Aorta (tissue), 5 donors: ENCODE measurements at places on chromosomes 11 and 22.

DNA sequence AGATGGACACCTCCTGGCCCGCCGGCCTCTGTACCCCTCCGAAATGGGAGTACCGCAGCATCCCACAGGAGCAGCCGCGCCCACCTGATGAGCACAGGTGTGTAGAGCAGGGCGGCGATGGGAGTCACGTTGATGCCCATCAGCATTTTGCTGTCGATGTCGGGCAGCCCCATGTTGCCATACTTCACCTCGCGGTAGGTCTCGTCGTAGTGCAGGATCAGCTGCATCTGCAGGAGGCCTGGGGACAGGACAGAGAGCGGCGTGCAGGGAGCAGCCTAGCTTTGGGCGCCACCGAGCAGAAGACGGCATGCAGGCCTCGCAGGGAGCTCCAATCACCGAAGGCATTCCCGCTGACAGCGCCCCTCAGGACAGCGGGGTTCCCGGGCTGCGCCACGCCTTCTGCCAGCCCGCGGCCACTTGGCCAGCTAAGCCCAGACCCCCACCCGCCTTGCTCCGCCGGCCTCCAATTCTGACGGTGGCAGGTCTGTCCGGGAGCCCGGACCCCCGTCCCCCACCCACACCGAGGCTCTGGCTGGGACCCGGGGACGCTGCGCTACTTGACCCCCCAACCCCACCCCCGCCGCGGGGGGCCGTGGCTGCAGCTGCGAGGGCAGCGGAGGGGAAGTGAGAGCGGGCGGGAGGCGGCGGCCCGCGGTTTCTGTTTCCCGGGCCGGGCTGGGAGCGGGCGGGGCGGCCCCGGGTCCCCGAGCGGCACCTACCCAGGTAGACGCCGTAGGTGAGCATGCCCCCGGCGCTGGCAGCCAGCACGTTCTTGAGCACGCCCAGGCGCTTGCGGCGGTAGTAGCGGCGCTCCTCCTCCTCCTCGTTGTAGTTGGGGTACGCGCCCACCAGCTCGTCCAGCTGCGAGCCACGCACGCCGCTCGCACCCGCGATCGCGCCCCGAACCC lies 705 bp downstream of the UNC93B1 start:
- peak; percentile 67 for DNase-seq

- no peak for DNase-seq
Measured at GRCh38 chr11:92663539-92663938, 305.9 kb upstream of the MTNR1B start.

DNA sequence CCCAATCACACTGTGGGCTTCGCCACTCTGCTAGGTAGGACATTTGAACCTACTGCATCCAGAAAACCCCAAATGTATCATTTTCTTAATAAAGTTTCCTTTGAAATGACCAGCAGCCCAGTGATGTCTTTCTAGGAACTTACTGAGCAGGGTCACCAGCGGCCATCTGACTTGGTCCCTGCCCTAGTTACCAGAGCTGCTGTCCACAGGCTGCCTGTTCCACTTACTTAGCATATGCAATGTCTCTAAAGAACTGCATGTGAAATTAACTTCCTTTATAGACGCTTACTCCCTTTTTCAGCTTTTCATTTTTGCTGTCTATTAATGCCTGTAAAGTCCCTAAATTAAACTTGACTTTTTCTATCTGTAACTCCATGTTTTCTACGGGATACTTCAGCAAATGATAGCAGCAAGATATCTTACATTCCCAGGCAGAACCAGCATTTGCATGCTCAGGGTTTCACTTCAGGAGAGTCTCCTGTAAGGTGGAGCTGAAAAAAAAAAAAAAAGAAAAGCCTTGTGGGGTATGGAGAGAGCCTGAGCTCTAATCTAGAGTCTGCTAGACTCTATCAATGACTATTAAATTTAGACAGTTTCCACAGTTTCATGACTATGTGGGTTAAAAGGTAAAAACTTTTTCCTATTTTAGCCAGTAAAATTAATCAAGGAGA lies 125.0 kb downstream of the FAT3 start:
- no peak for DNase-seq

- no peak for DNase-seq
Measured at GRCh38 chr11:235180-235579, 962 bp downstream of the SIRT3 start.

DNA sequence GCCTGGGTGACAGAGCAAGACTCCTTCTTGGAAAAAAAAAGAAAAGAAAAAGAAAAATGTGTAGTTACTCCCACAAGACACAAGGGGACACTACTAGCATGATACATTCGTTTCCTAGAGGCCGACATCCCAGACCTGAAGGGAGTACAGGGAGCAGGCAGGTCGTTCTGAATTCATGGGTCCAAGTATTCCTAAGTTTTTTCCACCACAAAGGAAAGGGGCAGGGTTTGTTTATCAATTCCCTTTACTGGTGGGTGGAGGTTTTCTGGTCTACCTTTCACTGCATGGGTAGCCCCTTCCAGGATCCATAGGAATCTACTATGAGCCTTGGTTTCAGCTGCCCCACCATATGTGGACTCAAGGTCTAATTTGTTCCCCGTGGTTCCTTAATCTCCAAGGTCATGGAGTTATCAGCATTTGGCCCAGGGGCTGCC lies 11.8 kb downstream of the TIGD3 start:
- no peak for DNase-seq

GRCh38 chr11:95592471-95592870 lies 197.1 kb downstream of the FAM76B start:
- no peak for DNase-seq

DNA sequence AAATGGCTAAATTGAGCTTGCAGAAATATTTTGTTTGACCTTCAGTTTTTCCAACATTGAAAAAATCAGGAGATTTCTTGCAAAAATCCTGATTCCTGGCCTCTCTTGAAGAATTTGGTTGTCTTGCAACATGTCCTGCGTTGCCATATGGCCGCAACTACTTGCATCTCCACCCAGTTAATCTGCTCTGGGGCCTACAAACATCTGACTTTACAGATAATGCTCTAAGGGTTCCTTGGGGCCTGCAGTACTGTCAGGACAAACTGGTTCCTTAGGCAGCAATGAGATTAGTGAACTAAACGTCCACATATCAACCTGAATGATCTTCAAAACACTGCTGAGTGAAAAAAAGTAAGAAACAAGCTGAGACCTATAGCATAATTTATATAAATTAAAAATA lies 36.6 kb upstream of the FEZ1 start:
- no peak for DNase-seq

- DNase-seq: no peak
Measured at GRCh38 chr22:25563761-25564319, 635 bp upstream of the GRK3 start.

DNA sequence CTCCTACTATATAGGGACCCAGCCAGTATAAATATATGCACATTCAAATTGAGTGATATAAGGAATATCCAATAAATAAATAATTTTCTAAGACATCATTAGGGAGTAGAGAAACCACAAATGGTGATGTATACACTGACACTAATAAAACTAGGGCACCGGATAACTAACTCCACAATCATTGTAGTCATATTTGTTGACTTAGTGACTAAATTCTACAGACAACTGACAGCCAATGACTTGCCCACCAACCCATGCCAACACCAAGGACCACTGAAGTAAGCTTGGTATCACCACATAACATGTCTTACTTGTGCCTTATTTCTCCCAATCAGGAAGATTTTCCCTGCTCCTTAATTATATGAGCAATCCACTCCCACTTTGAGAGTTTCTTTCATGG lies 139.6 kb upstream of the TRPC6 start:
- no peak for DNase-seq

DNA sequence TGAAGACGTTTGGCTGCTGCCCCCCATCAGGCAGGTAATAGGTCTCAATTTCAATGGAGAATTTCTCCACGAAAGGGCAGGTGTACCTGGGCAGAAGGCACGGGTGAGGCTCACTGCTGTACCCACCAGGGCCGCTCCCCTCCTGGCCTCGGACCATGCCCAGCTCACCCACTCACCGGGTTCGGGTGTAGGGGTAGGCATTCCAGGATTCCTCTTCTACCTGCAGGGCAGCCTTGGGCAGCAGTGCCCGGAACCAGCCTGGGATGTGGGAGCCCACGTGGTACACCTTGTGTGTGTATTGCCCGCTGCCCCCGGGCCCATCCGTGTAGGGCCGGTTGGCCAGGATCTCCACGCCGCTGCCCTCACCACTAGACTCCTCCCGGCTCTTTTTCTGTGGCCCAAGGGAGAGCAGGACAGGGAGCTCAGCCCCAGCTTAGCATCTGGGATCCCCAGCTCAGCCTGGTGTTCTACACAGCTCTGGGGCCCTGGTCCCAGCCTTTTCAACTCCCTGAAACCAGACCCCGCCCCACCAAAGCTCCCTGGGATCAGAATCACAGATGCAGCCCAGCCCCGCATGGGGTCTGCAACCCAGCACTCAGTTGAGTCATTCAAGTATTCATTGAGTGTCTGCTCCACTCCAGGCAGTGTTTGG lies 2.7 kb downstream of the PITPNM1 start:
- DNase-seq: peak; percentile 43

DNA sequence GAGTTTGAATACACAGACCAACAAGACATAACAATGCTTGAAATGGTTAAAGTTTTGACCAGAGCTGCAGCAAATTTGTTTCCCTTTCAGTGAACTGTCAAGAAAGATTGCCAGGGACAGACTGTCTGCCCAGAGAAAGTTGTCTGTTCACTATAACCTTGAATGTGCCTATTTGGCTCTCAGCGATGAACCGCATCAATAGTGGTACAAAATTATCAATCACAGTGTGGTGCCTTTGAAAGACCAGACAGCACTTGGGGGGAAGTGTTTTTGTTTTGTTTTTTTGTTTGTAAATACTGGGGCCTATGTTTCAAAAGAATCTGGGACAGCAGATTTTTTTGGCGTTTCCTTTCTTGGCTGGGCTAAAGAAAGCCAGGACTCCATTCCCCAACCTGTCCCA lies 123.1 kb downstream of the CD44 start:
- no peak for DNase-seq

- DNase-seq: peak; percentile 60
Measured at GRCh38 chr22:49589811-49590210, 237.9 kb downstream of the BRD1 start.

- DNase-seq: peak; percentile 91
Measured at GRCh38 chr11:2700415-2701211, 819 bp upstream of the KCNQ1OT1 start.

DNA sequence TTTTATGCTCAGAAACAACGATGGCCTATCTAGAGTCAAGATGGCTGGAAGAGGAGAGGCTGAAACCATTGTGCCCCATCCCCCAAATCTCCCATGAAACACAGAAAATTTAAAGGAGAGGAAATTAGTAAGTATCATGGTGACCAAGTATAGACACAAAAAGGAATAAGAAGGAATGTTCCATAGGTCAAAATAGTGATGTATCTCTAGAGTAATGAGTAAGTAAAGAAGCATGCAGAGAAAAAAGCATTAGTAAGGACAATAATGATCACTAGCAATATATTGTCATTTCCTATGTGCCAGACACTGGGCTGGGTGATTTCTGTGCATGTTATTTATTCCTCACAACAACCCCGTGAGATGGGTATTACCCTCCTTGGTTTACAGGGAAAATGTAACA lies 2.6 kb upstream of the SLC22A24 start:
- no peak for DNase-seq

DNA sequence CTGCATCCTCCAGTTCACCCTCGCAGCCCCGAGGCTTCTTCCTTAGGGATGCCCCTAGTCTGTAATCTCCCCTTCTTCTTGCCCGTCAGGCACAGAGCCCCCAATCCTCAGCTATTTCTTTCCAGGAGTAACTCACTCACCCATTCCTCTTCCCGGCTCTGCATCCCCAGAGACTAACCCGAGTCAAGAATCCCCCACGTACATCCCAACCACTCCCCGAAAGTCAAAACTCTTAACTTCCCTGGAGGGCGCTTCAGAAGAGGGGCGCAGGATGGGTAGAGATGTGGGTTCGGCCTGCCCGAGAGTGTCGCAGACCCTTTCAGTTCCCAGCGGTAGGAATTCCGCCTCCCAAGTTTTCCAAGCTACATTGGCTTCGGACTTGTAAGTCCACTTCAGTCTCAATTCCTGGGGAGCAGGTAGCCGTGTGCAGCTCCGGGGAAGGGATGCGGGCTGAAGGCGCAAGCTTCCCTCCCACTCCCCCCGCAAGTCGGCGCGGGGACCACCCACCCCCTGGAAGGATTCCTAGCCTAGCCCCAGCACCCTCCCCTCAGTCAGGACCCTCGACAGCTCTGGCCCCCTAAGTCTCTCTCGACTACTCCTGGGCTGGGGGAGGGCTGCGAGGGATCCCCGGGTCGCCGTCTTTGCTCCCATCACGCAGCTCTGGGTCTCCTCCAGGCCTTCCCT lies 871 bp downstream of the BDNF start:
- no peak for DNase-seq

DNA sequence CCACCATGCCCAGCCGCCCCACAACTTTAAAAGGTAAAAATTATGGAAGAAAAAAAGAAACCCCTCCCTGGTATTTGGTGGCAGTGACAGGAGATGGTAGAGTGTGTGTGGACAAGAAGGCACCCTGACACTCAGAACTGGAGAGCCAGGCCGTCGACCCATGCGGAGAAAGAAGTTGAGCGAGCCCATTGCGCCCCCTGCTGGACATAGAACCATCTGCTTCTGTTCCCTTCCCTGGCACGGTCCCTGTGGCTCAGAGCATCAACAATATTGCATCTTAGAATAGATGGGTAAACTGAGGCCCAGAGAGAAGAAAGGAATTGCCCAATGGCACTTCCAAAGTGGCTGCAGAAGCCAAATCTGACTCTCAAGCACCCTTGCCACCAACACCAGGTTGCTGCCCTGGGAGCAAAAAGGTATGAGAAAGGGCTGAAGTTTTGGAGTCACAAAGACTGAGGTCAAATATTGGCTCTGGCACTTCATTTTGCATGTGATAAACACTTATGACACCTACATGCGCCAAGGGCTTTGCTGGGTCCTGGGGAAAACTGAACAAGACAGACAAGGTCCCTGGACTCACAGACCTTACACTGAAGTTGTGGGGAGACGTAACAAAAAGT lies 8.6 kb downstream of the MRPL11 start:
- DNase-seq: peak; percentile 86

DNA sequence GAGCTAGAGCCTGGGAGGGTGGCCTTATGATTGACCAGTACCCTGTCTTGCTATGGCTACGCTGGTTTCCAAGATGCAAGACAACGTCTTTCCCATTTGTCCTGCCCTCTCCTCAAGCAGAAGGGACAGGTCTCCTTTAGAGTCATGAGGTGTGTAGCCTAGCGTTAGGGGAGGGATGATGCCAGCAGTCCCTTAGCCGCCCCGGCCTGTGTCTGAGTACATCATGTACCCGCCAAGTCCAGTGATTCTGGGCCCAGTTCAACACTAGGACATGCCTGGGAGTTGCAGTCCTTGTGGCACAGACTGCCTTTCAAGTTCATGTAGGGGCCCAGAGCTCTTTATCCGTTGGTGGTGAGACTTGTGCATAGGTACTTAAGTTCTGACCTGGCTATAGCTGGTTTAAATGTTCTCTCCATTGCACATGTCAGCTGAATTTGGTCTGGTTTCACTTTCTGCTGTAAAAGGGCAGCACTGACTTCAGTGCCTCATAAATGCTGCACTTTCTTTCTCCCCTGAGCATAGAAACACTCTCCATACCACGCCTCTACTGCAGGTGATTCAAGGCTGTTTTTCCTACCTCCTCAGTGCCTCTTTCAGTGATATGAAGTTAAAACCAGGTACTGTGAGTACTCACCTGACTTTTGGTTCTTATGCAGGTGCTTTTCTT lies 151.1 kb downstream of the METTL15 start:
- DNase-seq: no peak

- peak; percentile 51 for DNase-seq
Measured at GRCh38 chr11:117641008-117641915, 155.8 kb downstream of the DSCAML1 start.
